IPS DF 6.9 (cell line): ENCODE measurements at places on chromosomes 16 and 17.

GRCh38 chr16:22264786-22265185 is 32.4 kb upstream of the POLR3E start:
- peaks cover 8% of the 10 kb centered on the region for H3K36me3 ChIP-seq
- H3K4me3 ChIP-seq, result no peak overlapping the region
- H3K4me1 ChIP-seq, result no peaks in the 10 kb centered on the region

DNA sequence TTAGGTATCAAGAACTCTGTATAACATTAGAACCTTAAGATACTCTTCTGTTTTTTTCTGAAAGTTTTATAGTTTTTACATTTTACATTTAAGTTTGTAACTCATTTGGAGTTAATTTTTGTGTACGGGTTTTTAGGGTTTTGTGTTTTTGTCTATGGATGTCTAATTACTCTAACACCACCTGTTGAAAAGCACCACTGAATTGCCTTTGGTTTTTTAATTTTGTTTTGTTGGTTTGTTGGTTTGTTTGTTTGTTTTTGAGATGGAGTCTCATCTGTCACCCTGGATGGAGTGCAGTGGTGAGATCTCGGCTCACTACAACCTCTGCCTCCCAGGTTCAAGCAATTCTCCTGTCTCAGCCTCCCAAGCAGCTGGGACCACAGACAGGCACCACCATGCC is 29.8 kb upstream of the ZNF629 start:
- no peaks in the 10 kb centered on the region for H3K4me1 ChIP-seq
- H3K27me3 ChIP-seq, result no peaks in the 10 kb centered on the region
- DNase-seq, result no peak
- no peak overlapping the region for H3K4me3 ChIP-seq

DNA sequence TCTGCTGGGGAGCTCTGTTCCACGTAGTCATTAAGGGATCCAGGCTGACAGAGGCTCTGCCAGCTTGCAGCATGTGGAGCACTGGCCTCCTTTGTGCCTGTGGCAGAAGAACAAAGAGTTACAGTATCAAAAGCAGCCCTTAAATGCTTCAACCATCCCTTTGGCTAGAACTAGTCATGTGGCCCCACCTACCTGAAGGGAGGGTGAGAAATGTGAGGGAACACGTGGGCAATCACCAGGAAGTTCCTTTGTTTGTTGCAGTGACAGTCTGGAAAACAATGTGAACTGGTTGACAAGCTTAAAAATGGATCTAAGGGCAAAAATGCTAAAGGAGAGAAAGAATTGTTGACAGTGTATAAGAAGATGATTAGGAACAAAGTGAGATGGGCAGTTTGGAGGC is 290.4 kb upstream of the HSBP1 start:
- no peaks in the 10 kb centered on the region for H3K36me3 ChIP-seq
- H3K4me3 ChIP-seq, result no peak overlapping the region
- H3K4me1 ChIP-seq, result no peaks in the 10 kb centered on the region
- H3K27me3 ChIP-seq, result no peaks in the 10 kb centered on the region
- no peak for DNase-seq

DNA sequence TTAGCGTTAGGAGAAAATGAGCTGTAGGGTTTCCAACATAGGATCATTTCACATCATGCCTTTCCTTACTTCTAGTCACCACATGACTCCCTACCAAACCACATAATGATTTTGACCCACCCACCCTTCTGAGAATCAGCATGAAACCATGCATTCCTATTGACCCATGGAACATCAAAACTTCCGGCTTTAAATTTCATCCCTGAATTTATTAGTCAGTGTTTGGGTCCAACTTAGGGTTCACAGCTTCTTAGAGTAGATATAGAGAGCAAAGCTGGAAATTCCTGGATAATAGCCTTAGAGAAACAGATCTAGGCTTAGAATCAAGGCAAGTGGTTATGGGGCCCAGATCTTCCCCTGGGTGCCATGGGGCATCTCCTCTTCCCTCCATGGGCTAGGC is 162.6 kb downstream of the TOX3 start:
- H3K27me3 ChIP-seq, result no peaks in the 10 kb centered on the region
- no peaks in the 10 kb centered on the region; the same call in 1 of the 2 replicates for H3K4me1 ChIP-seq
- H3K4me3 ChIP-seq, result no peak overlapping the region
- H3K27ac ChIP-seq, result no peak overlapping the region
- DNase-seq, result no peak

GRCh38 chr16:4411684-4412083 is 4.7 kb downstream of the CORO7 start:
- no peak for DNase-seq
- peaks cover 3% of the 10 kb centered on the region; the same call in 1 of the 2 replicates for H3K4me1 ChIP-seq
- peaks cover 2% of the 10 kb centered on the region; the same call in 1 of the 2 replicates for H3K36me3 ChIP-seq
- H3K4me3 ChIP-seq, result no peak overlapping the region
- no peaks in the 10 kb centered on the region for H3K27me3 ChIP-seq
- H3K27ac ChIP-seq, result no peak overlapping the region

GRCh38 chr17:1181753-1182137 is 2.0 kb upstream of the ABR start:
- H3K27ac ChIP-seq, result no peak overlapping the region
- H3K27me3 ChIP-seq, result no peaks in the 10 kb centered on the region; the same call in 1 of the 2 replicates
- DNase-seq, result no peak
- no peak overlapping the region for H3K4me3 ChIP-seq

GRCh38 chr17:79039886-79040285 is 15.9 kb downstream of the C1QTNF1 start:
- H3K4me3 ChIP-seq, result no peak overlapping the region
- no peak overlapping the region for H3K27ac ChIP-seq
- no peaks in the 10 kb centered on the region for H3K27me3 ChIP-seq
- no peaks in the 10 kb centered on the region for H3K36me3 ChIP-seq
- no peak for DNase-seq
- H3K4me1 ChIP-seq, result no peaks in the 10 kb centered on the region
